ENCODE measurements at places on chromosomes 12 and 14.

DNA sequence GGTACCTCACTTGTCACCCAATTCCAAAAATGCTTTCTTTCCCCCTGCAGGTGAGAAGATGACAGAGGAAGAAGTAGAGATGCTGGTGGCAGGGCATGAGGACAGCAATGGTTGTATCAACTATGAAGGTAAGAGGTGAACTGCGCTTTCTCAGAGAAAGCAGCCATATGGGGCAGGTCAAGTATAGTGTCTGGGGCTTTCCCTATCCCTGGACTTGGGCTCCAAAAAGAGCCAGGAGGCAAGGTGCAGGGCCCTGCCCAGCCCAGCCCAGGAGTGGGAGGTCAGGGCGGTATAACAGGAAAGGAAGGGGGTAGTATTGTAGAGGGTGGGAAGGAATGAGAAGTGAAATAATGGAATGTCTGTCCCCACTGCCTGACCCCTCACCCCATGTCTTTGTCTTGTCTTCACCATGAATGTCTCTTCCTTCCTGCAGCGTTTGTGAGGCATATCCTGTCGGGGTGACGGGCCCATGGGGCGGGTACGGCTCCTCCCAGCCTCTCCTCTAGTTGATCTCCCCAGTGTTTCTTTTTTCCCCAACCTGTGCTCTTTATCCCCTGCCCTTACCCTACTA lies 2.1 kb downstream of the MYL6 start:
- DNase-seq: no peak

GRCh38 chr14:70045844-70046535 lies 142.8 kb downstream of the SLC8A3 start:
- DNase-seq: peak; percentile 68

DNA sequence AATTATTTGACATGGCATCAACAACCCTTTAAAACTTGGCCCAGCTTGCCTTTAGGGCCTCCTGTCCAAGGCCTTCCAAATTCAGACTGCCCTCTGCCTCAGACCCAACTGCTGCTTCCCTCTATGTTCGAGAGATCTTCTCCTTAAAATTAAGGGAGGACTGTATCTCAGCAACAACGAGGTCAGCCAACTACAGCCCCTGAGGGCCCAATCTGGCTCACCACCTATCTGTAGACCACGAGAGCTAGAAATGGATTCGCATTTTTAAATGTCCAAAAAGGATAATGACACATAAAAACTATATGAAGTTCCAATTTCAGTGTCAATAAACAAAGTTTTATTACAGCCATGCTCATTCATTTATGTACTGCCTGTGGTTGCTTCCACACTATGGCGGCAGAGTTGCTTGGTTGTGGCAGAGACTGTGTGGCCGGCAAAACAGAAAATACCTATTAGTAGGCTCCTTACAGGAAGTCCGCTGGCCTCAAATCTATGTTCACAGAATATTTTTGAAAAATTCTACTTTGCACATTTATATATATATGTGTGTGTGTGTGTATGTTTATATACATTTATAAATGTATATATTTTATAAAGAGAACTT lies 1026.9 kb downstream of the BCL11B start:
- DNase-seq: no peak

DNA sequence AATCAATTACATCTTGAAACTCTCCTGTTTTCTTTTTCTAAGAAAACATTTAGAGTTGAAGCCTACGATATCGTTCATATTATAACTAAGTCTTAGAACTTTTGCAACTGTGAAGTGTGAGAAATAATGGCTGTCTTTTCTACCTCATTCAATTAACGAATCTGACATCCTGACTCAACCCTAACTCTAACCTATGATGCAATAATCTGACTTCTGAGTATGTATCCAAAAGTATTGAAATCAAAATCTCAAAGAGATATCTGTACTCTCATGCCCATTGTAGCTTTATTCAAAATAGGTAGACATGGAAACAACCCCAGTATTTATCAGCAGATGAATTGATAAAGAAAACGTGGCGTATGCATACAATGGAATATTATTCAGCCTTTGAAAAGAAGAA lies 252.7 kb downstream of the KCNH5 start:
- DNase-seq: no peak

DNA sequence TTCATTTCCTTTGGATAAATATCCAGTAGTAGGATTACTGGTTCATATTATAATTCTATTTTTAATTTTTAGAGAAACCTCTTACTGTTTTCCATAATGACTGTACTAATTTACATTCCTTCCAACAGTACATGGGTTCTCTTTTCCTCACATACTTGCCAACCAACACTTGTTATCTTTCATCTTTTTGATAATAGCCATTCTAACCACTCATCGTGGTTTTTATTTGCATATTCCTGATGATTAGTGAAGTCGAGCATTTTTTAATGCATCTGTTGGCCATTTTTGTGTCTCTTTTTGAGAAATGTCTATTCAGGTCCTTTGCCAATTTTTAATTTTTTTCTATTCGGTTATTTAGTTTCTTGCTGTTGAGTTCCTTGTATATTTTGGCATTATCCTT lies 457.7 kb upstream of the PDE3A start:
- DNase-seq: no peak

DNA sequence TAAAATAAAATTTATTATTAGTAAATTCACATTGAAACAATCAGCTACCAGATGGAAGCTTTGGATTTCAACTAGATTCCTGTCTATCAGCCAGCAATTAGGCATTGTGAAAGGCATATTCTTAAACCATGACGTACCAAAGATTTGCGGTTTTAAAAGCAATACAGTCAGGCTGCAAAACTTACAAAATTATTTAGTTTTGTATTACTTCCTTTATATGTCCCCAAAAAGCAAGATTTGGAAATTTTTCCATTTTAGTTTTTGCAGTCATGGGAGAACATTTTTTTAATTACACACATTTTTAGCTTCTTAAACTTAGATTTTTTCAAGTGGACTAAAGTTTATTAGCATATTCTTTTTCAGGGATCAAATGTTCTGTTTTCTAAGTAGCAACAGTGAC lies 225.0 kb upstream of the KITLG start:
- no peak for DNase-seq

DNA sequence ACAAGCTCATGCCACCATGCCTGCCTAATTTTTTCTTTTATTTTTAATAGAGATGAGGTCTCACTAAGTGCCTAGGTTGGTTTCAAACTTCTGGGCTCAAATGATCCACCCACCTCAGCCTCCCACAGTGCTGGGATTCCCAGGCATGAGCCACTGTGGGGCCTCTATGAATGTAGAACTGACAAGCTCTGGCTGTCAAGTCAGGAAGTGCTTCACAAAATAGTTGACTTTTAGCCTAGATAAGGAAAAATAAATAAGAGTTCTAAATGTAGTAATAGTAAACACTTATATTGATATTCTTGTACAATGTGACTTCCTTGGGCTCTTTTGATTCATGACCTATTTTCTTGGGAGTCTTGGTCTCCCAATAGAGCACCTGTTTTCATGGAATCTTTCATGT lies 40.0 kb downstream of the RMST start:
- DNase-seq: no peak

GRCh38 chr14:64401949-64402348 lies 13.8 kb downstream of the MTHFD1 start:
- no peak for DNase-seq

DNA sequence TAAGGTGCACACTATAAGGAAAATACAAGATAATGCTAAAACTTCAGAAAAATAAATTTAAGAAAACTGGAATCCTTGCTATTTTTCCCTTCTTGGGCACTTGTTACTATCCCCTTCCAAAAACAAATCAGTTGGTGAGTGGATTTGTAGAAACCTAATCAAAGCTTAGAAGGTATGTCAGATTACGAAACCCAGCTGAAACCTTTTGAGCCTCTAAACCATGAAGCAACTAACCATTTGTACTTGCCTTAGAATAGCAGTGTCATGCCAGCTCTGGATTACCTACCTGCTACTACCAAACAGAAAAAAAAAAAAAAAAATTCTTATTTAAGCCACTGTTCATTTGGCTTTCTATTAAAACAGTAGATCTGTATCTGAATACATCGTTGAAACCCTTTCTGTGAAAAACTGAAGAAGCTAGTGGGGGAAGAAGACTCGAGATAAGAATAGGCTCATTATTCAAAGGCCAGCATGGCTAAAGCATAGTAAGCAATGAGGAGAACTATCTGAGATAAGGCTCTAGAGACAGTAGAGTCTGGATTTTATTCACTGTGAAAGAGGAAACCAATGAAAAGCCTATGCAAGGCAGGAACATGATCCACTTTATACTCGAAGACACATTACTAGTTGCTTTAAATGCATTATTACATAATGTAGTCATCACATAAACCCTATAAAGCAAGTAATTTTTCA lies 30.2 kb downstream of the OSBPL8 start:
- no peak for DNase-seq

GRCh38 chr12:44058366-44058765 lies 222.5 kb downstream of the TMEM117 start:
- DNase-seq: no peak

DNA sequence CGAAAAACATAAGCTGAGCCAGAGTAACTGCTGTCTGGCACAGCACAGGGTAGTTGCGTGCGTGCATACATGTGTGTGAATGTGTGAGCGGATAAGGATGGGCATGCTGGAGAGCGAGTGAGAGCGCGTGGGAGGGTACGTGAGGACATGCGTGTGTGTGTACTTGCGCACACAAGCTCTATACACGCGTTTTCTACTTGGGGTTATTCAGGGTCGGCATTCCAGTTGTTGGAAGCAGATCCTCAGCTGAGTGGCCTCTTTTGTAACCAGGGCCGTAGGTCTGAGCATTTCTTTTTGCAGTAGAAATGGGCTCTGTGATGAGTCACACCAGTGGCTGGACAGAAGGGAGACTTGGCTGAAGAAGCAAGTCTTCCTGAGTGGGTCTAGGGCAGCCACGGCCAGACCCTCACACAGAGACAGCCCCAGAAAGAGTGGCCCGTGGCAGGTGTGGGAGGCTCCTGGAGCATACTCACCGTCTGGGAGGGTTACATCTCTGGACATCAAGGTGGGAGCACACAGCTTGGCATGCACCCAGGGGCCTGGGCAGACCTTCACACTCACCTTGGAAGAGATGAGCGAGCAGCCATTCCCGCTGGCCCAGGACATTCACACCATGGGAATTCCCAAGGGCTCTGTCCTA lies 78.0 kb downstream of the LRRC74A start:
- DNase-seq: no peak

- DNase-seq: no peak
Observed at GRCh38 chr12:100539202-100539601, 34.3 kb upstream of the GAS2L3 start.

DNA sequence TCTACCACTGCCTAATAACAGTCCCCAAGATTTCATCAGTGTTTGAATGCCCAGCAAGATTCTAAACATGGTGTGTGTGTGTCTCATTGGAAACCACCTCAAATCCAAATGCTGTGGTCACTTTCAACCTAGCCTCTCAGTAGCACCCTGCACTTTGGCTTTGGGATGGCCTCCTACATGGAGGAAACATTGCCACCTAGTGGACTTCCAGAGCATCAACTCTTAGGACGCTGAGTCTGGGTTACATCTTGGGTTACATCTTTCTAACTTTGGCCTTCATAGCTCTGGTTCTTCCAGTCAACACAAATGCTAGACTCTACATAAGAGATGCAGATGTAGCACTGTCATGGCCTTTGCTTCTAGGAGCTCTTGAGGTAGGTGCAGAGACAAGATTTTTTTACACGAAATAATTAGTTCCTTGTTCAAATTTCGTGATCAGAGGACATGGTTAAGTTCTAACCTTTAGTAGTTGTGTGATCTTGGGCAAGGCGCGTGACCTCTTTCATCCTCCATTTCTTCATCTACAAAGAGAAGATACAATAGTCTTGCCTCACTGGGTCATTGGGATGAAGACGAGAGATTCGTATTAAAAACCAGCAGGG lies 113.5 kb upstream of the VASH1 start:
- no peak for DNase-seq

- no peak for DNase-seq
Observed at GRCh38 chr14:94386085-94387031, 2.0 kb downstream of the SERPINA1 start.

DNA sequence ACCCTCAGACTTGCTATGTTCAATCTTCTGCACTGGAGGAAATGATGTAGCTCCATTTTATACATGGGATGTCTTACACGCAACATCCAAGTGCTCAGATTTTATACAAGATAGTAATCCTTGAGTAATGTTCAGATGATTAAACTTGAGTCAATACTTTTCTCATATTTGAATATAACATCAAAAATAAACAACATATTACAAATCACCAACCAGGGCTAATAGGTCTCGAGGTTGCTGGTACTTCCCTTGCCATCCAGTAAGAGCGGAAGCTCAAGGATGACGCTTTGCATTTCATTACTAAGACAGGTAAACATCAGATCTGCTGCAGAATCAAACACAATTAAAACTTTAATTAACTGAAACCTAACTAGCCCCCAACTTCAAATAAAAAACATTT lies 97.3 kb downstream of the FOXN3 start:
- DNase-seq: no peak

DNA sequence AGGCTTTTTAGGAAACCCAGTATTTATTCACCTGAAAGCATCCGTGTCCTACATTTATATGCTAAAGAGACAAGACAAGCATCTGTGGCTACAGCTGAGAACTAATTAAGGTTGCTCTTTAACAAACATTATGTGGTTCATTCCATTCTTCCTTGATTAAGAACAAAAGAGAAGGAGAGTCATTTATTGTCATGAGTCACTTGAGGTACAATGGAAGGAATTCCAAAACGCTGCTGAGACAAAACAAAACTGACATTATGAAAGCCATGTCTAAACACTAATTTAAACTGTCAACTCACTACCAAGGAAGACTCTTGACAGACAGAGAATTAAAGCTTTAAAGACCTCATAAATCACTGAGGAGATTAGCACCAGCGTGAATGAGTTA lies 214.4 kb downstream of the BMP4 start:
- no peak for DNase-seq

DNA sequence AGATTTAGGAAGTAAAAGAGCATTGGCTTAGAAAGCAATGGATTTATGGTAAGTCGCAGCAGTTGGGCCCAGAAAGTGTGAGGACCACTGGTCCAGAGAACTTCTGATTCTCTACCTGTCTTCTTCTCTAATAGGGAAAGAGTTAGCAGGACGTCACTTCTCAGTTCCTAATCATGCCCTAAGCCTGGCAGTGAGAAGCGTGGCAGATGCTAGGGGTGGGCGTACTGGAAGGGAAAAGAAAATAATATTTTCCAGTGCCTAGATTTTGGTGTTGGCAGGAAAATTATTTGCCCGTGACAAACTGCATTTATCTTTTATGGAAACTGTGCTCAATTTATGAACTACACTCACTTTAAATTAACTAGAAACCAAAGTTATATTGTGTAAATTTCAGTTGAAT lies 212.3 kb downstream of the PPFIA2 start:
- DNase-seq: no peak

DNA sequence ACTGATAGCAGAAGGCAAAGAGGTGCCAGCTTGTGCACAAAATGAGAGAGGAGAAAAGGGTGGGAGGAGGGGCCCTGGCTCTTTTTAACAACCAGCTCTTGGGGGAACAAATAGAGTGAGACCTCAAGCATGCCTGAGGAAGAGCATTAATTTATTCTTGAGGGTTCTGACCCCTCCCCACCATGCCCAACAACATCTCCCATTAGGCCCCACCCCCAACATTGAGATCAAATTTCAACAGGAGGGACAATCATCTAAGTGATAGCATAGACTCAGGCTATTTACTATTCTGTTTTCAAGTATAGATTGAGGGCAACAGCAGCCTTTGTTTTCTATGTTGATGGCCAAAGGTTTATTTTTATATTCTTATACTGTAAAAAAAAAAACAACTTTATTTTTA lies 59.7 kb downstream of the FUT8 start:
- DNase-seq: peak; percentile 74

GRCh38 chr14:103206836-103207387 lies 83.7 kb downstream of the TNFAIP2 start:
- DNase-seq: no peak

- no peak for DNase-seq
Observed at GRCh38 chr14:49770212-49770817, 2.4 kb downstream of the KLHDC2 start.

GRCh38 chr12:87793131-87793530 lies 236.1 kb downstream of the C12orf50 start:
- no peak for DNase-seq

Measured in NCI-H187 (cell line).